NCI-H748 treated with DMSO at 0.1 percent for 48 hours (cell line): ENCODE measurements at places on chromosomes 4 and X.

- no peak for DNase-seq
Observed at GRCh38 chr4:84085986-84086385, 413.1 kb downstream of the NKX6-1 start.

DNA sequence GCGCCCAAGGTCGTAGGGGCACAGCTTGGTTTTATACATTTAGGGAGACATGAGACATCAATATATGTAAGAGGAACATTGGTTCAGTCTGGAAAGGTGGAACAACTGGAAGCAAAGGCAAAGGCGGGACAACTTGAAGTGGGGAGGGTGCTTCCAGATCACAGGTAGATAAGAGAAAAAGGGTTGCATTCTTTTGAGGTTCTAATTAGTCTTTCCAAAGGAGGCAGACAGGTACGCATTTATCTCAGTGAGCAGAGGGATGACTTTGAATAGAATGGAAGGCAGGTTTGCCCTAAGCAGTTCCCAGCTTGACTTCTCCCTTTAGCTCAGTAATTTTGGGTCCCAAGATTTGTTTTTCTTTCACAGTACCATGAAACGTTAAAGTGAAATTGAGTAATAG lies 223.2 kb downstream of the FAM47A start:
- DNase-seq, result no peak

- DNase-seq, result no peak
Observed at GRCh38 chr4:4549534-4549933, 7.7 kb upstream of the STX18 start.

GRCh38 chrX:146238173-146238572 lies 420.5 kb downstream of the SLITRK2 start:
- DNase-seq, result no peak

- DNase-seq, result no peak
Observed at GRCh38 chrX:16368696-16369095, 201.4 kb downstream of the MAGEB17 start.

DNA sequence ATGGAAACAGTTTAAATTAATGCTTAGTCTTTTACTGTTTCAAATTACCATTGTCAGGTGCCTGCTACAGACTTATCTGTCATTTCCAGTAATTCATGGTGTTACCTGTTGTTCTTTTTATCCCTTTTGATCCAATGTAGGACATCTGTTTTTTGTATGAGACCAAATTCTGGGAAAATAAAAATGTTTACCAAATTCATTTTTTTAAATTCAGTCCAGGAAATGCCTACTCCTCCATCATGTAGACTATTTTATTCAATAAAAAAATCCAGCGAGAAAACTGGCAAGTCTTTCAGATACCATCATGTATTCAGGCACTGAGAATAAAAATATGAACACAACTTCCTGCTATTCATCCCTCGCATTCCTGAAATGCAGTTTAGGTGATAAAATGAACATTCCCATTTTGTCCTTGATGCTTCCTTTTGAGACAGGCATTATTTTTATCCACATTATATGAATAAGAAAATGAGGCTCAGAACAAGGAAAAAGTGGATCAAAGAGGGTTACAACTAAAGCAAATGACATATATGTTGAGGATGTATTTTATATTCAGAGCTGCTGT lies 584.2 kb downstream of the SPRY1 start:
- DNase-seq, result no peak

- DNase-seq, result no peak
Observed at GRCh38 chr4:169410839-169411770, 140.3 kb upstream of the SH3RF1 start.

DNA sequence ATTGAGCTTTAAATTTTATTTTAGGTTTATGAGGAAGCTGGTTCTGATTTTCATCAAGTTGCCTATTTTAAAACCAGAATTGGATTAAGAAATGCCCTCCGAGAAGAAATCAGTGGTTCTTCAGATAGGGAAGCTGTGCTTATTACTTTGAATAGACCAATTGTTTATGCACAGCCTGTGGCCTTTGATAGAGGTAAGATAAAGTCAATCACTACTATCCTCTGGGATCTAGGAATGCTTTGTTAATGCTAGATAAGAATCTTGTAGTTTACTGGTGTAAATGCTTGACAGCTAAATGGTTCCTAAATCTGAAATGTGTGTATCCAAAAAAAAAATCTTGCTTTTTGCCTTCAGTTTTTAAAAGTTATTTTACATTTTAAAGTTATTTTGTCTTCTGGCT lies 73.0 kb upstream of the ADAD1 start:
- no peak for DNase-seq

- DNase-seq, result no peak
Observed at GRCh38 chrX:103674531-103675454, 11.7 kb downstream of the MORF4L2 start.

GRCh38 chr4:167826281-167826680 lies 266.1 kb upstream of the ANXA10 start:
- no peak for DNase-seq

DNA sequence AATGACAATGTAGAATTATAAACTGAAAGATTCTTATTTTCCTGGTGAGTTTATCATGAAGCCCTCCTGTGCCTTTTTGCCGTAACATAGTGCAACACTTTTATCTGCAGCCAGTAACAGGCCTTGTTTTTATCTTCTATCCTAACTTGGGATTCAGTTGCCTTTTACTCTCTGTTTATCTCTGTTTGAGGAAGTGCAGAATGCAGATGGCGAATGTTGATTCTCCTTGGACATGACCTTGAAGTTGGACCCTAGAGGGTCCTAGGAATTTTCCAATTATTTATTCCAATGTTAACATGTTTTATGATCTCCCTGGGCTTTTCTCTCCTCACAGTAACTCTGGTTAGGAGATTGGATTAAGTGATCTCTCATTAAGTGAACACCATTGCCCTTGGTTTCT lies 165.0 kb downstream of the FMR1NB start:
- no peak for DNase-seq

DNA sequence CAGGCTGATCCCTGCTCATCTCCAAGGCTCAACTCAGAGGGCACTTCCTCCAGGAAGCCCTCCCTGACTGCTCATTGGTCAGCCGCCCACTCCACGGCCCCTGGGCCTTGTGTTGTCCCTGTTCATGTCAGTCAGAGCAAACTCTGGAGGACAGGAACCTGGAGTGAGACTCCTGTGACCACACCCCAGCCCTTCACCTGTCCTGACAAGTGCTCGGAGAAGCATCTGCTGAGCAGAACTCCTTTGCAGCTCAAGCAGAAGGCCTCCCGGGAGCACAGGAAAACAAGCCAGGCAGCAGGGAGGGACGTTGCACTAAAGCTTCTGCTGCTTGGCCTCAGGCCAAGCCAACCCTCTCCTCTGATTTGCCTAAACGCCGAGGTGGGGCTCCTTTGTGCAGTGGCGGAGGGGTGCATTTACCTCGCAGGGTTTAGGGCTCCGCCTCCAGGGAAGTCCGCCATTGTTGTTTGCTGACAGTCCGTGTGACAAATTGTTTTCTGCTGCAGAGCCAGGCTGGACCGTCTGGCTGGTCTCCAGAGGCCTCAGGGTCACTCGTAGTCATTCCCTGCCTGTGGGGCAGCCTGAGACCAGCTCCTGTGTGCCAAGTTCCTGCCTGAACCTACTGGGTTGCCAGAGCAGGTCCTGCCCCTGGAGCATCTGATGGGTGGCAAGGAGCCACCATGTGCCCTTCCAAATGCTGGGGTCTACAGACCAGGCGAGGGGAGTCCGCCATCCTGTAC lies 61.8 kb downstream of the C4orf50 start:
- DNase-seq, result peak; percentile 90

GRCh38 chrX:2188330-2188792 lies 312.4 kb downstream of the DHRSX start:
- no peak for DNase-seq

GRCh38 chr4:7261087-7261486 lies 68.7 kb downstream of the SORCS2 start:
- DNase-seq, result no peak

DNA sequence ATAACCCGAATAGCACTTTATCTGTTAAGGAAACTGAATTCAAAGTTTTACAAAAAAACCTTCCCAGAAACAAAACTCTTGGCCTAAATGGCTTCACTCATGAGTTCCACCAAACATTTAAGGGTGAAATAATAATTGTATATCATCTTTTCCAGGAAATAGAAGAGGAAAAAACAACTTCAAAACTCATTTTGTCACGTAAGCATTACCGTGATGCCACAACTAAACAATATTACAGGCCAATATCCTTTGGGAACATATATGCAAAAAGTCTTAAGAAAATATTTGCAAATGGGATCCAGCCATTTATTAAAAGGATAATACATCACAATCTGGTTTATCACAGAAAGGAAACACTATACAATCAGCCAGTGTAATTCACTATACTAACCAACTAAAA lies 130.1 kb upstream of the MAB21L2 start:
- DNase-seq, result no peak

DNA sequence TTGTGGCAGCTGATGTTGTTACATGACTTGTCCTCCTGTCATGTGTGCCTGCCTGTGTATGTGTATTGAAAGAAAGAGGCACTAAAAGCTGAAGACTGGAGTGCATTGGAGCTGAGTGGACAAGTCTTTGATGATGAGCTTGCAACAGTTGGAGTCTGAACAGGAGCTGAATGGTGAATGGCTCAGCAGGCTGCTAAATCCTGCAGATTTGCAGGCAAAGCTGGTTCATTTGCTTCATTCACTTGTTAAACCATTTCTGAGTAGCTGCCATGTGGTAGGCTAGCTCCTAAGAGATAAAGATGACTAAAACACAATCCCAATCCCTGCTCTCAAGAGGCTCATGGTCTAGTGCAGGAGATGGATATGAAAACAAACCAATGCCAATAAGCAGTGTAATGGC lies 217.3 kb downstream of the CHRDL1 start:
- DNase-seq, result no peak

- DNase-seq, result no peak
Observed at GRCh38 chr4:163694385-163694784, 199.9 kb downstream of the TMA16 start.

DNA sequence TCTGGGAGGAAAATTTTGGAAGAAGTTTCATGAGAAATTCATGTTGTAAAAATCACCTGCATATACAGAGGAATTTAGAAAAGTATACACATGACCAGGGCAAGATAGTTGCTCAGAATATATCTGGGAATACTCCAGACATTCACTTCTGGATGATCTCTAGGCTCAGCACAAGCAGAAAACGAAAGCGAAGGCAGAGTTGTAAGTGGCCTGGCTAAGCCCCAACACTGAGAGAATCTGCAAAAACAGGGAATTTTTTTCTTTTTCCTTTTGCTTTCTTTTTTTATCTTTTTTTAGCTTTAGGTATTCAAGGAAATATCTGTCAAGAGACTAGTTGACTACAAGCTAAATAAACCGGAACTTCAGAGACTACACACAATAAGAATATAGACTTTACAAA lies 207.2 kb downstream of the FGF13 start:
- DNase-seq, result no peak

- no peak for DNase-seq
Observed at GRCh38 chrX:37603938-37604409, 32.5 kb downstream of the LANCL3 start.

- peak; percentile 95 for DNase-seq
Observed at GRCh38 chr4:152352622-152353116, 183.2 kb downstream of the FBXW7 start.

GRCh38 chrX:67731061-67731460 lies 187.2 kb downstream of the AR start:
- no peak for DNase-seq

DNA sequence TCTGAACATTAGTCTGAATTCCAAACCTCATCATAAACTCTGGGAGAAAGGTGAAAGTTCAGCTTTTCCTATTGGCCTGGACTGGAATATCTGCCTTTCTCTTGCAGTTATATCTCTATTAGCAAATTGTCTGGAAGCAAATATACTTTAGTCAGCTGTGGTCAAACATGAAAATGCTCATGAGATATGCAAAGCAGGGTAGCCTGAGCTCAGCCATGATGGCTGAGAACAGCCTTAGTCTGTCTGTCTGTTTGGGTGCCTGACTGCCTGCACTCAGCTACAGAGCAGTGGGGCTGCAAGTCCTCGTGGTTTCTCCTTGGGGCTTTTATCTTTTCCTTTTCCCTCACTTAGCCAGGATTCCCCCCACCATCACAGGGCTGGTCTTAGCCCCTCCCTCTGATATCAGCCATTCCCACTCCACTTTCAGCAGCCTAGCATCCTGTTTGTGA lies 19.5 kb upstream of the PGRMC2 start:
- no peak for DNase-seq

GRCh38 chr4:1109898-1110506 lies 3.4 kb downstream of the RNF212 start:
- no peak for DNase-seq

DNA sequence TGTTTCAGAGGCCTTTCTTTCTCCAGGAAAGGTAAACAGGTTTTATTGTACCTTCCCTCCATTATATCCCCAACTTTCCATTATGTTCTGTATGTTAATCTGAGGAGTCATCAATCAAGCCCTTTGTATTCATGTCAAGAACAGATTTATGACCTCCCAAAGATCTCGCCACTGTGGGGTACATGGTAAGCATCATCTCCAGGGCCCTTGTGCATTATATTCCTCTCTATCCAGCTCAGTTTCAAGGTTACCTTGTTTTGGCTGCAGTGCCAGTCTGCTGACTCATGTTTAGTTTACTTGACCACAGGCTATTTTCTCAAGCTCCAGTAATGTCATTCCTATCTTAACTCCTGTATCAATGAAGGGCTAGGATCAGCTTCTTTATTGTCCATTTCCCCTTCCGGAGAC lies 125.1 kb upstream of the FRMPD4 start:
- DNase-seq, result peak; percentile 87

GRCh38 chrX:19334945-19335626 lies 8.6 kb upstream of the PDHA1 start:
- DNase-seq, result peak; percentile 18

GRCh38 chr4:24237709-24238108 lies 346.6 kb downstream of the DHX15 start:
- no peak for DNase-seq

DNA sequence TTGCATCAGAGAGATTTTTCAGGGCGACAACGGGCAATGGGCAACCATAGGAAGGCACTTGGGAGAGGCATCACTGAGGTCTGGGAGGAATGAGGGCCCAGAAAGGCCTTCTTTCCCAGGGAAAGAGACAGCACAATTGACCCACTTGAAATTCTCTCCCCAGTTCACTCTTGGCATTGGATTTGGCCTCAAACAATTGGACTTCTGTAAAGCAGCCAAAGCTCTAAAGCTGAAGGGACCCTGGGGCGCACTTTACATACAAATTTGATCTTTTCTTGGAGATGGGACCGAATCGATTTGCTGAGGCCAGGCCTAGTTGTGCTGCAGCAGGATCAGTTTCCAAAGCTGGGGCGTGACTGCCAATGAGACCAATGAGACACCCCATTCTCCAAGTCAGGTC lies 3.2 kb downstream of the ARHGAP36 start:
- DNase-seq, result no peak

DNA sequence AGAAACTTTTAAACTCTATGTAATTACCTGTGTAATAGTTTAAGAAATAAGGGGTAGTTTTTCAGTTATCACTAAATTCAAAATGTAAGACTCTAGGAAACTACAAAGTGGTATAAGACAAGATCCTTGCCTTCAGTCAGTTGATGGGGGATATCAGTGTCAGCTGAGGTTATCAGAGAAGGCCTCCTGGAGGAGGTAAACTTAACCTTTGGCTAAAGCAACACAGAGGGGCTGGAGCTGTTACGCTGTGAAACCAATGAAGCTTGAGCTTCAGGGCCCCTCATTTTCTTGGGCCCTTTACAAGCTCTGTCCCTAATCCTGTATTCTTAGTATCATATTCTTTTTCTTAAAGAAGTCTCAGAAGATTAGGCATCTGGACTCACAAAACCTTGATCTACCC lies 35.9 kb downstream of the FAM13A start:
- no peak for DNase-seq

GRCh38 chr4:162457071-162457865 lies 293.5 kb upstream of the FSTL5 start:
- no peak for DNase-seq

GRCh38 chr4:148062301-148062950 lies 330.5 kb downstream of the ARHGAP10 start:
- DNase-seq, result no peak

GRCh38 chr4:142372530-142373260 lies 473.4 kb downstream of the INPP4B start:
- no peak for DNase-seq
